ENCODE measurements at places on chromosomes 6 and 20.

GRCh38 chr6:163526346-163526745 is 111.8 kb downstream of the QKI start:
- no peak for DNase-seq

GRCh38 chr6:169986848-169987498 is 235.6 kb downstream of the ERMARD start:
- no peak for DNase-seq

DNA sequence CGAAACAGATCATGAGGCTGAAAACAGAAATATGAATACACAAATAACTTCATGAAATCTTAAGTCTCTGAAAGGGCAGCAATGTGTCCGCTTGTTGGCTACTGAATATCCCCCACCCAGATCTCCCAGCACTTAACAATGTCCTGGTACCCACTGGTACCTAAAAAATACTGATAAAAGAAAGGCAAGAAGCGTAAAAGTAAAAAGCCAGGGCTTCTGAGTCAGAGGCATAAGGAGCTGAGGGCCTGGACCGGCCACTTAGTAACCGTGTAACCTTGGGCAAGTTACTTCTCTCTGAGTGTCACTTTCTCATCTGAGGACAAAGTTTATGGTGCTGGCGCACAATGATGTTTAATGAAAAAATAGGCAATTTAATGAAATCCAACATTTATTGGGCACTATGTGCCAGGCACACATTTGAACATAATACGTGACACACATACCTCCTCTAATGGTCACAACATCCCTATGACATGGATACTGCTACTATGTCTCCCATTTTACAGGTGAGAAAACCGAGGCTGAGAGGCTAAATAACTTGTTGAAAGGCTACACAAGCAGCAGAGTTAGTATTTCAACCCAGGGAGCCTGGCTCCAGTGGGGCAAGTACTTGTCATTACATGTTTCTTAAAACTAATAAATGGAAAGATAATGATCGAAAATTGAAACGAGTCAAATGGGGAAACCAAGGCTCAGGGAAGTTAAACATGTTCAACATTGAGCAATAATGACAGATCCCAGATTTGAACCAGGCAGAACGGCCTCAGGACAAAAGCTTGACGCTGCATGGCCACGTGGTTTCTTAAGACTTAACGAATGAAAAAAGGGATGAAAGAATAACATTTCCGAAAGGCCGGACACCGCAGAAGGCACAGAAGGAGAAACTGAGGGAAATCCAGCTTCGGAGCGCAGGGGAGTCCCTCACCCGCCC is 828 bp downstream of the TP53RK start:
- DNase-seq: no peak

DNA sequence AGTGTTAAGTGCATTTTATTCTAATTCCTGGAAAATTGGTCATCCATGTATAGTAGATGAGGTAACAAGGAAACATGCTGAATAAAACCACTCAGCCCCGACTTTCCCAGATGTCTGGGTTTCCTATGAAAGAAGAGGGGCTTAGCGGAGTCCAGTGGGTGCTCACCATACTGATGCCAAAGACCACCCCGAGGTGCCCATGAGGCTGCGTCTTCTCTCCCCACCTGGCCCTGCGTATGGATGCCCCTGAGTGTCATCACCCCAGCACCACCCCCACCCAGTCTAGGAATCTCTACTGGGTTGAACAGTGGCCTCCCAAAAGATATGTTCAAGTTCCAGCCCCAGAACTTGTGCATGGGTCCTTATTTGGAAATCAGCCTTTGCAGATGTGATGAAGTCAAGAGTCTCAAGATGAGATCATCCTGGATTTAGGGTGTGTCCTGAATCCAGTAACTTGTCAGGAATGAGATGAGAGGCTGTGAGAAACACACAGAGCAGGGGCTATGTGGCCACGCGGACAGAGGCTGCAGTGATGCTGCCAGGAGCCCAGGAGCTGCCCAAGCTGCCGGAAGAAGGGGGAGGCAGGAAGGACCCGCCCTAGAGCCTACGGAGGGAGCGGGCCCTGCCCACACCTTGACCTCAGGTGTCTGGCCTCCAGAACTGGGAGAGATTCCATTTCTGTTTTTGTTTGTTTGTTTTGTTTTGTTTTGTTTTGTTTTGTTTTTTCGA is 124.6 kb upstream of the CDH4 start:
- DNase-seq: no peak

DNA sequence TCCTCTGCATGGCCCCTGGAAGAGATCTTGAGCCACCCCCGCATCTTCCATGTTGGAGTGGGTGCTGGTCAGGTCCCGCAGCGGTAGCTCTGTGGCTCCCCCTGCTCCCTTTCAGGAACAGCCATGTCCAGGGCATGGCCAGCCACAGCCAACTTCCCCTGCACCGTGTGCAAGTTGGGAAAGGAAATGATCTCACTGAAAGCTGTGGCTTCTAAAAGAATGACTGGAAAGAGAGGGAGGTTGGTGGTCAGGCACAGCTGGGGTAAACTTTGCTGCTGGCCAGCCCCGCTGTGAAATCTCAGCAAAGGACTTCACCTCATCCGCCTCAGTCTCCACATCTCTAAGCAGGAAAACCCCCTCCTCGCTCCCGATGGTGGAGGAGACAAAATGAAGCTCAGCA is 153.6 kb upstream of the CST7 start:
- no peak for DNase-seq

DNA sequence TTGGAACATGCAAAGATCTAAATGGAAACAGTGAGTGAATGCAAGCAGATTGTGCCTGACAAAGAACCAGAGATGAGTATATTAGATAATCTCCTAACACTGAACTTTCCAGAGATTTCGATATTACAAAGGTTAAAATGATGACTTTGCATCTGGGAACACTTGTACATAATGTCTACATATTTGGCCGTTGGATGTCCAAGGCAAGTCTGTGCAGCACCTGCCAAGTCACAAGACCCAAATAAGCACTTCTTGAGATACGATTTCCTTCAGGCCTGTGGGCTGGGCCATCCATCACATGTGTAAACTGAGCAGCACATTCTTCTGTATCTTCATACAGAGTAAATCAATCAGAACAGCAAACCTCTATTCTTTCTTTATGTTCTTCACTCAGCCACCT is 32.5 kb upstream of the SMLR1 start:
- no peak for DNase-seq

- no peak for DNase-seq
These were observed 130.9 kb upstream of the PTPN1 start for GRCh38 chr20:50379049-50379990.

- no peak for DNase-seq
These were observed 88.1 kb downstream of the FOXC1 start for GRCh38 chr6:1697688-1698351.

DNA sequence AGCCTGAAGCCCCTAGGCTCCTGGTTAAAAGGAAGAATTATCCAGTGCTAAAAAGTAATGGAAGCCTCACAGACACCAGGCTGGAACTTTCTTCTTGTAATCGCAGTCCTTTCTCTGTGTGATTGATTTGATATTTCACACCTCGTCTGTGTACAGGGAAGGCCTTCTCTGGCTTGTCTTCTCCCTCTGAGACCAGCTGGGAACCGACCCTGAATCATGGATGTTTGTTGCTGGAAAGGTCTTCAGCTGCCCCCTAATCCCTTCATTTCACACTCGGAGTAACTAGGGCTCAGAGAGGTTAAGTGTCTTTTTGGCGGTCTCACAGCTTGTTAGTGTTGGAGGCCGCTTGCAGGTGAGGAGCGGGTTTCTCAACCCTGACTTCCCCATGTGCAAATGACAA is 500.2 kb upstream of the CDH4 start:
- no peak for DNase-seq

Measured in H7 (cell line).